ENCODE measurements at places on chromosomes 7 and 10.

GRCh38 chr10:21492421-21492820 lies 33.1 kb downstream of the SKIDA1 start:
- DNase-seq = no peak

DNA sequence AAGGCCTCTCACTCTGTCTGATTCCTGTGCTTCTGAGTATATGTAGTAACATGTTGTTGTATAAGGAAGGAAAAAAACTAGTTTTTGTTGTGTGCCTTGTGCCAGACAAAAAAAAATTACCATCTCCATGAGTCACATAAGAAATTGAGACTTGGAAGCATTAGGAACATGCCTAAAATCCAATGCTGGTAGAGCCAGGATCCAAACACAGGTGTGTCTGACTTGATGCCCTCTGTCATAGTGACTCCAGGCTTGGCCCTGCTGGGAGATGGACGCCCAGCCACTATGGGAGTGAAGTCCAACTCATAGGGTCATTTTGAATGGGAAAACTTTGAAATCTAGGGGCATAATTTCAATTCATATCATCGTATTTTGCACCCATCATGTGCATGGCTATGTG lies 38.0 kb downstream of the PYROXD2 start:
- no peak for DNase-seq

DNA sequence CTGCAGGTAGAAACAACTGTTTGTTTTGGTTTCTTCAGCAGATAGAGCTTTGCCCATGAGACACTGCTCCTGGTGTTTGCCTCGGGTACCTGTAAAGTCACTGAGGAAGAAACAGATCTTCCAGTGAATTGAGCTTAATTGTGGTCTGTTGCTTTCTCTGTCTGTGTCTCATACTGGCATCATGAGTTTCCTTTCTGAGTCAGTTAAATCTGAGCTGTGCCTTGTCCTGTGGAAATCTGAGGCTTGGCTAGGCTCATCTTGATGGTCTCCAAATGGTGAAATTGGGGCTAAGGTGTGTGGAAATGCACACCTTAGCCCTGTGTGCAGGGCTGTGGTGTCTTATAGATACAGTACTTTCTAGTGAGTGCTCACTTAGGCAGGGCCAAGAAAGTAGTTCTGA lies 67.4 kb downstream of the GBF1 start:
- no peak for DNase-seq

DNA sequence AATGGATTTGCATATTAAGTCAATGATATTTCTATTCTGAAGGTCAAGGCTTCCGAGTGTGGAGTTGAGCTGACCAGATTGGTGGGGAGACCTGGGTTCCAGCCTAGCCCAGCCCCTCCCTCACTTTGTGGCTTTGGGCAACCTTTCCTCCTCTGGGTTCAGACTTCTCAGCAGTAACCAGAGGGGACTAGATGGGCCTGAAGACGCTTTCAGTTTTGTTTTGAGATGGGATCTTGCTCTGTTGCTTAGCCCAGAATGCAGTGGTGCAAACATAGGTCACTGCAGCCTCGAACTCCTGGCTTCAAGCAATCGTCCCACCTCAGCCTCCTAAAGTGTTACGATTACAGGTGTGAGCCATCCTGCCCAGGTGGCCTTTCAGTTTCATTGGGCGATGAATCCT lies 68.1 kb upstream of the LEP start:
- DNase-seq = no peak

DNA sequence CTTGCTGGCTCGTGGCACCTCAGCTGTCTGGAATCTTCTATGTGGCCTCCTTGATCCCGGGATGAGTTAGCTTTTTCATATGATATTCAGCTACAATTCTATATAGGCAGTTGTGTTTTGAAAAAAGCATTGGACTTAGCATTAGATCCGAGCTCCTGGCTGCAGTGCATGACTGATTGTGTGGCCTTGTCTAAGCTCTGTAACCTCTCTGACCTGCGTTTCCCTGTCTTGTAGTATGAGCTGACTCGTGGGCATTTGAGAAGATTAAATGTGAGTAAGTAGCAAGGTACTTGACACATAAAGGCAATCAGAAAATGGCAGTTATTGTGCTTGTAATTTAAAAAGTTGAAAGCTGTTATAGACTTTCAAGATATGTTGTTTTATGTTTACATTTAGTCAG lies 85.9 kb downstream of the CCNY start:
- DNase-seq = no peak

DNA sequence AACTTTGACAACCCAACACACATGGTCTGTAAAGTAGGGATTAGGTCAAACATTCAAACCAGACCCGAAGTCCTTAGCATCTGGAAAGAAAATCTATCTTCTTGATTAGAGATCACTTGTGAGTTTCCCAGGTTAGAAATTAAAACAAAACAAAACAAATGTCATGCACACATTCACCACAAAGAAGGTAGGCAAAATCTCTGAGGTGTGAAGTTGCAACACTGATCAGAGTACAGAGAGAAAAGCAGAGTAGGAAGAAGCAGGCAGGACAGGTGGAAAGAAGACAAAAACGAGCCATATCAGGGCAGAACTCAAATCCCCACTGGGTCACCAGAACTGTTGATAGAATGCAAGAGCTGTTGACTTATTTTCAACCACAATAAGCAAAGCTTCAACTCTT lies 102.8 kb upstream of the THSD7A start:
- no peak for DNase-seq

DNA sequence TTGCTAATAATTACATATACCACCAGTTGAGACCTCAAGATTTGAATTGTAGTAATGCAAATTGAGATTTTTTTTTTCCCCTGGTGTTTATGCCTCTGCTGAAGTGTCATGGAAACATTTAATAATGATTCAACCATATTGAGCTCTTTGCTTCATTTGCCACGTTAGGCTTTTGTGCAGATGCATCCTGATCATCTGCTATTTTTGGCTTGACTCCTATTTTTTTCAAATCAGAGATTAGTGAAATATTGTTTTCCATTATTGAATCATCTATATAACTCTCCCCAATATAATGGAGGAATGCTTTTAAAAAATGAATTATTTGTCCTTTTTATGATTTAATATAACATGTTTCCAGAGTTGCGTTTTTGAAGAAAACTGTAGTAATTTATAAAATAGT lies 115.1 kb downstream of the SRI start:
- no peak for DNase-seq

DNA sequence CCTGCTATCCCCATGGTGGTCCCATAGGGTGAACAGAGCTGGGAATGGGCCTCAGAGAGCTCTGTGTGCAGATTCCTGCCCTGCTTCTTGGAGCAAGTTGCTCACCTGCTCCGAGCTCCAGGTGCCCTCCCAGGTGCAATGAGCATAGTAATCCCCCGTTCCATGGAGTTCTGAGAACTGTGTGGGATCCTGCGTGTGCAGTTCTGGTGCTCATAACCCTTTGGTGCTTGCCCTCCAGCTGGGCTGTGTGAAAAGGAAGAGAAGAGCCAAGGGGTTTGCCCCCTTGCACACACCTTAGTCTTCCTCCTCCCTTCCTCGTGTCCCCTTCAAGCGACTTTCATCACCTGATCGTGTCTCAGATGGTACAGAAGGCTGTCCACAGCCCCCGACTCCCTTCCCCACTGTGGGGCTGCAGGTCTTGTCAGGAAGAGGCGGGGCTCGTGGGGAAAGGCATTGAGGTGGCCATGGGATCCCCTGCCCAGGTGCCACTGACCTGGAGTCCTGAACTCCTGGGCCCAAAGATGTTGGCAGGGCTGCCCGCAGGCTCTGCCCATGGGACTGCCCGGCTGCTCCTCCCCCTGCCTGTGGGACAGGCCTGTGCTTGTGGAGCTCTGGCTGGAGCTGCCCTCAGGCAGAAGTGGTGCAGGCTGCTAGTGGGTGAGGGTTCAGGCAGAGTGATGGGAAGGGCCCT lies 21.9 kb upstream of the ZNF488 start:
- DNase-seq = no peak

DNA sequence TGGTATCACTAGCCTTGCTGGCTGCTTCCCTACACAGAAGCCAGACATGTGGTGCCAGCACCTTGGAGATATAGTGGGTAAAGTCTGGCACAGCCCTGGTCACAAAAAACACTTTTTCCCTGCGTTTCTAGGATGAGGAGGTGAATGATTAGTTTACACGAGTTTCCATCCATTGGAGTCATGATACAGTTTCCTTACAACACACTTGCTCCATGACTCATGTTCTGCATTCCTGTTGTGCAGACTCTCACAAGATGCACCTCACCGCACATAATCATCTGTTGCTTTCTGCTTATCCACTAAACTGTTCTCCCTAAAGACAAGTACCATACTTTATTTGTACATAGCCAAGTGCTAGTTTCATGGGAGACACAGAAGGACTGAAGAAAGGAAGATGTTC lies 747.1 kb upstream of the GALNT17 start:
- no peak for DNase-seq

- no peak for DNase-seq
Observed at GRCh38 chr10:131857156-131858117, 43.4 kb upstream of the PPP2R2D start.

DNA sequence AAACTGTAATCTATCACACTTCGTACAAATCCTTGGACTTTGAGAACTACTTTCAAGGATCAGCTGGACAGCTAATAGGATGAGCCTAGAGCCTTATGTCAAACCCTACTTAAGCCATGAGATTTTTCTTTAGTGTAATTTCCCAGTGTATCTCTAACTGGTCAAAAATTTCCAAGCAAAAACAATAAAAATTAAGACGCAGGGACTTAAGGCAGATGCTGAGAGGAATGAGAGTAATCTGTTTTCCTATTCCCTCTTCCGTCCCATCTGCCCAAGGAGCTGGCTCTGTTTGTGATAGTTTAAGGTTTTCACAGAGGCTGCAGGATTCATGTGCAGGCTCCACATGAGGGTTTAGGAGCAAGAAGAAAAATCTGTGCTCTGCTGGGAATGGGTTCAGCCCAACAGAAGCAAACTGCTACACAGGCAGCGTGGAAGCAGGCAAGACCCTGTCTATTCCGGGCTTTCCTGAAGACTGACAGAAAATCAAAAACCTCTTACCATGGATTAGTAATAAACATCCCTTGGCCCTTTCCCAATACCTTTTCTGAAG lies 62.2 kb downstream of the ARMH3 start:
- no peak for DNase-seq

GRCh38 chr7:145624618-145625017 lies 492.0 kb upstream of the CNTNAP2 start:
- DNase-seq = no peak

GRCh38 chr7:44769376-44769775 lies 20.7 kb downstream of the ZMIZ2 start:
- no peak for DNase-seq

DNA sequence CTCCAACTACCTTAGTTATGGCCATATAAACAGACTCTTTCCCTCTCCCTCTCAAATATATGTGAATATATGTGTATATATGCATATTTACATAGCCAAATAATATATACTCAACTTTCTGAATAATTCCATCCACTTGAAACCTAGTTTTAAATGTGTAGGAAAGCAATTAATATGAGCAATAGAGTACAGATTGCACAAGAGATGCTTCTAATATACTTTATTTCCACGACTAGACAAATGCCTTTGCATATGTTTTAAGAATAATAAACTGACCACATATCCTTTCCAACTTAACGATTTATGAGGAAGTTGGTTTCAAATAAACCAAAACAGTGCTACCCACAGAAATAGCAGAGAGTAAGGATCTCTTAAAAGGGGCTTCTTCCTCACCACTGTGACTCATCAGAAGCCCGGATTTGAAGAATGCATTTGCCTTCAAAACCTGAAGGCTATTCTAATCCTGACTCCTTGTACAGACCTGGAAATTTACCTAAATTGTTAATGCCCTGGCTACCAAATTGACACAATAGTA lies 266.3 kb downstream of the AHR start:
- DNase-seq = no peak

DNA sequence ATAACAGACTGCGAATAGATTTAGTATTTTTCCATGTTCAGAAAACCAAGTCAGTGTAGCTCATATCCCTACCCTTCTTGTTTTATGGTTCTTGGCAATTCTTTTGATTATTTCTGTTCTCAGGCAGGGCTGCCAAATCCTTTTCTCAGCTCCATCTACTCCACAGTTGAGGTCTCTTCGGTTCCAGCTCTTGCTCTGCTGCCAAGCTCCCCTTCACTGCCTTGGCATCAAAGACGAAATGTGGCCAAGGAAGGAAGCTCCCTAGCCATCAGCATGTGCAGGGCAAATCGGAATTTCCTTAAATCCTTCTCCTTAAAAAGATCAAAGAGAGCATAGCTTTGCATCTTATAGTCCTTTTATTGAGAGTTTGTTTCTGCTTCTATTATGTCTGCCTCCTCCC lies 116.4 kb upstream of the NOBOX start:
- no peak for DNase-seq

GRCh38 chr7:135665042-135665441 lies 2.7 kb downstream of the STMP1 start:
- no peak for DNase-seq

- no peak for DNase-seq
Observed at GRCh38 chr10:120949609-120950031, 98.5 kb downstream of the WDR11 start.

DNA sequence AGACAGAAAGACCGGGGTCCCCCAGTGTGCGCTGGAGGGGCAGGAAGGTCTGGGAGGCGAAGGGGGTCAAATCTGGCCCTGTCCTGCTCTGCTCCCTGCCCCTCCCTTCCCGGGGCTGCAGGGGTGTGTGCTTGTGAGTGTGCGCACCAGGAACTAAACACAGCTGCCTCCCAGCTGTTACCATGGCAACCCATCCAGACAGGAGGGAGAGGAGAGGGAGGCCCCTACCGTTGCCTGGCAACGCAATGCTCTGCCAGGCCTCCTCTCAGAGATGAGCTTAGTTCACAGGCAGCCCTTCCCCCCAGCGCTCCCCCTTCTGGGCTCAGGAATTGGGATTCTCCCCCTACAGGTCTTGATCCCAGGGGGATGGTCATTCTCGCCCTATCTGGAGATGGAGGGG lies 6.1 kb downstream of the NYAP1 start:
- peak; percentile 62 for DNase-seq
